ENCODE measurements at places on chromosomes 13 and 19. TPM values are rescaled to one million over a fixed set of nuclear protein-coding genes. Genes with fewer than 3 reads are reported as not detected.

The RASA3 gene
- 14.0 TPM for polyA plus RNA-seq

The MARK4 gene
- polyA plus RNA-seq: 21.0 TPM

The CBY2 gene
- polyA plus RNA-seq: 0.35 TPM

The C19orf25 gene
- polyA plus RNA-seq: 84.9 TPM

The CCDC169 gene
- polyA plus RNA-seq: 6.9 TPM

The CPAMD8 gene
- 27.1 TPM for polyA plus RNA-seq

The PTPRH gene
- 2.3 TPM for polyA plus RNA-seq

The KCNN4 gene
- not detected for polyA plus RNA-seq

The CGB5 gene
- polyA plus RNA-seq: not detected

The CSNK1G2 gene
- 97.7 TPM for polyA plus RNA-seq

The CYP2A6 gene
- polyA plus RNA-seq: 0.25 TPM

The ANKRD24 gene
- polyA plus RNA-seq: 3.5 TPM

GRCh38 chr13:112587212-112587763 is 665 bp downstream of the TUBGCP3 start:
- DNase-seq: peak; percentile 90

DNA sequence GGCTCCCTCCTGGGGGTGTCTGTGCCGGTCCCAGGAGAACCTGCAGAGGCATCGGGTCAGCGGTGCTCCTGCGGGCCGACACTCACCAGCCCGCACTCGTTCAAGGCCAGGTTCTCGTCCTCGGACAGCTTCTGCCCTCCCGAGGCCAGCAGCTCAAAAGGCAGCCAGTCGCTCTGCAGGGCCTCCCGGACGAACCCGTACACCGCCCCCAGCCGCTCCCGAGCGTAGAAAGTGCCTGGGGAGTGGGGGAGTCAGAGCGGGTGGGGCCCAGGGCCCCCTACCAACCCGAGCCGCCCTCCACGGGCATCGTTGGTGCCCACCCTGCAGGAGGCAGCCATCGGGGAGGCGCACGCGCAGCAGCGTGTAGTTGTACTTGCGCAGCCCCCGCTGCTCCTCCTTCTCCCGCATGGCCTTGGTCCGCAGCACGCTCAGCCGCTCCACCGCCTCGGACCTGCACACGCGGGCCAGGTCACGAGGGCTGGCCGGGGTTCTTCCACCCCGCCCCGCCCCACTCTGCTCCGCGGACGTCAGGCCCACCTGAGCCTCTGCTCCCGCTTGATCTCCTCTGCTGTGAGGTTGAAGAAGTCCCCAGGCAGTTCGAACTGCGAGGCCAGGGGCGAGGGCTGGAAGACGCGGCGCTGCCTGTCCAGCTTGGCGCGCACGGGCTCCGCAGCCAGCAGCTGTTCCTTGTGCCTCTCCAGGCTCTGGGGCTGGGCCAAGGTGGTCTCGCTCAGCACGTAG is 11.5 kb downstream of the UBXN6 start:
- no peak for DNase-seq

GRCh38 chr13:110512198-110512740 is 49.3 kb downstream of the RAB20 start:
- DNase-seq: no peak

- DNase-seq: peak; percentile 93
Observed at GRCh38 chr19:13152974-13153568, 2.9 kb downstream of the IER2 start.

DNA sequence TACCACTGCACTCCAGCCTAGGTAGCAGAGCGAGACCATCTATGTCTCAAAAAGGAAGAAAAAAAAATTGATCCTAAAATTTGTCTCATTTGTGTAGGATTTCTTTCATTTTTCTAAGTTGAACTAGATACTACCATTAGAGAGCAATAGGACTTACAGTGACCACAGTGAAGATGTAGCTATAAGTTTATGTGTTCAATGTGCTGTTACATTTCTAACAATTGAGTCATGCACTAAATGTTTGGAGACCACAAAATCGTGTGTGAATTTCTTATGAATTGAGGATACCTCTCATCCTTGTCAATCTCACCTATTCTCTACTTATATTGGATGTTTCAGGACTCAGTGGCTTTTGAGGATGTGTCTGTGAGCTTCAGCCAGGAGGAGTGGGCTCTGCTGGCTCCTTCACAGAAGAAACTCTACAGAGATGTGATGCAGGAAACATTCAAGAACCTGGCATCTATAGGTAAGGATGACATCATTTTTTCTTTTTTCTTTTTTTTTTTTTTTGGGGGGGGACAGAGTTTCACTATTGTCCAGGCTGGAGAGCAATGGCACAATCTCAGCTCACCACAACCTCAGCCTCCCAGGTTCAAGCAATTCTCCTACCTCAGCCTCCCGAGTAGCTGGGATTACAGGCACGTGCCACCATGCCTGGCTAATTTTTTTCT is 12.8 kb downstream of the ZNF791 start:
- no peak for DNase-seq

- DNase-seq: no peak
Observed at GRCh38 chr19:41995959-41996797, 2.1 kb upstream of the ATP1A3 start.

DNA sequence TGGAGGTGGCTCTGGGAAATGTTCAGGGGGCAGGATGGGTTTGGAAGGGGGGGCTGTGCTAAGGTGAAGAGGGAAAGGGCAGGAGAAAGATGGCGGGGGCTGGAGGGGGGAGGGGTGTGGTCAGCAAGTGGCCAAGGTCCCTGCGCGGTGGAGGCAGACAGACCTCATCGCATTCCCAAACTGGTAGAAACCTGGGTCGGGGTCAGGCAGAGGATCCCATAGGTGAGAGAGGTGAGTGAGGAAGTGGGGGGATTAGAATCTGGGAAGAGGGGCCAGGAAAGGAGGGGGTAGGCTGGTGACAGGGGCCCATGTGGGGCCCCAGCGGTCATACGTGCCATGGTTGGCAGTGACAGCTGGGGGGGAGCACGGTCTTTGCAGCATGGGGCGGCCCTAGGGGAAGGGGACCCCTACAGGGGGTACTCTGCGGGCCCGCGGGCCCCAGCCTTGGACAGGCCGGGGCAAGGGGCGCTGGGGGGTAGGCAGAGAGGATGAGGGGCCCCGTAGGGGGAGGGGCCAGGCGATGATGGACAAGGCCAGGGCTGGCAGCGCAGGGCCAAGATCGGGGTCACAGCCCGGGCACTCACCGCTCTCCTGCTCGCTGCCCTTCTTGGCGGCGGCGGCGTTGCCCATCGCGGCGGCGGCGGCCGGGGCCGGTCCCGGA is 514 bp downstream of the PRKACA start:
- no peak for DNase-seq

DNA sequence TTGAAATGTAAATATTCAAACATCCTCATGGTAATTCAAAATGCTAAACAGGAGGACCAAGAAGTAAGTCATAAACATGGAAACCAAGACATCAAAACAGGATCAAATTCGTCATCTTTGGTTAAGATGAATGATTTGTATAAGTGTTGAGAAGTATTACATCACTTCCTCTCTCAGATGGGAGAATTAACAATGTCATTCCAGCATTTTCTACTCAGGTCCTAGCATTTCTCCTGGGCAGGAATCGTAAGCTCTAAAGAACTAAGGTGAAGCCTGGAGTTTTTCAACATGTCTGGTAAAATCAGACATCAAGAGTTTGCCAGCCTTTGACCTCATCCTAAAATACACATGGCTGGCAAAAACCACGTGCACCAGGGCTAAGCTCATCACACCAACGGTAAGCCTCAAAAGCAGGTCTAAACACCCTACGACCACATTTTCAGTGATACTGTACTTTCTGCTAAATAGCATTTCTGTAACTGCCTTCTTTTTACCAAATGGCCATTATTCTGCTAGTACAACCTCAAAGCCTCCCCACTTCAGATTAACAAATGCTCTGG is 24.8 kb downstream of the RANBP3 start:
- no peak for DNase-seq

DNA sequence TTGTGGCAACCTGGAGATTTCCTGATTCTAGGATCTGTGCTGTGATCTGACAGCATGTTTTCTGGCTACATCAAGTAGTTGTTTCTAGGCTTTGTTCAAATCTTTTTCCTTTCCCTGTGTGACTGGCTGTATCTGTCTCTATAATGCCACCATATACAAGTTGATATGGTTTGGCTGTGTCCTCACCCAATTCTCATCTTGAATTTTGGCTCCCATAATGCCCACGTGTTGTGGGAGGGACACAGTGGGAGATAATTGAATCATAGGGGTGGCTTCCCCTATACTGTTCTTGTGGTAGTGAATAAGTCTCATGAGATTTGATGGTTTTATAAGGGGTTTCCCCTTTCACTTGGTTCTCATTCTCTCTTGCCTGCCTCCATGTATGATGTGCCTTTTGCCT is 24.6 kb upstream of the CLDN10 start:
- no peak for DNase-seq

GRCh38 chr19:31648347-31648746 is 299.1 kb upstream of the TSHZ3 start:
- peak; percentile 2 for DNase-seq

DNA sequence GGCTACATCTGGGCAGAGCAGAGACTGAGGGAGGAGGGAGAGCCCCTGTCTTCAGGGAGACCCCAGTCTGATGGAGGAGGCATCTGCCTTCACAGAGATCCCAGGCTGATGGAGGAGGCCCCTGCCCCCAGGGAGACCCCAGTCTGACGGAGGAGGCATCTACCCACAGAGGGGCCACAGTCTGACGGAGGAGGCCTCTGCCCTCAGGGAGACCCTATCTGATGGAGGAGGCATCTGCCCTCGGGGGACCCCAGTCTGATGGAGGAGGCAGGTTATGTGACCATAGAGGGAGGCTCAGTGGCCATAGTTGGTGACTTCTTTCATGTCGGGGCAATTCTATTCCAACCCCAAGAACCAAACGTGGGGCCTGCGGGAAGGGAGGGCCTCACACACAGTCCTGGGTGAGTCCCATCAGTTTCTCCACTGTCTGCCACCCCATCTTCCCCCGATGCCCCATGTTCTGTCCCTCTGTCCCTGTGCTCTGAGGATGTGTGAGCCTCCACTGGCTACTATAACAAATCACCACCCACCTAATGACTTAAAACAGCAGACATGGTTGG is 14.3 kb downstream of the MISP start:
- DNase-seq: no peak

GRCh38 chr13:50388481-50388880 is 373.2 kb downstream of the KCNRG start:
- no peak for DNase-seq

GRCh38 chr19:1481893-1482360 is 2.9 kb upstream of the C19orf25 start:
- DNase-seq: no peak

DNA sequence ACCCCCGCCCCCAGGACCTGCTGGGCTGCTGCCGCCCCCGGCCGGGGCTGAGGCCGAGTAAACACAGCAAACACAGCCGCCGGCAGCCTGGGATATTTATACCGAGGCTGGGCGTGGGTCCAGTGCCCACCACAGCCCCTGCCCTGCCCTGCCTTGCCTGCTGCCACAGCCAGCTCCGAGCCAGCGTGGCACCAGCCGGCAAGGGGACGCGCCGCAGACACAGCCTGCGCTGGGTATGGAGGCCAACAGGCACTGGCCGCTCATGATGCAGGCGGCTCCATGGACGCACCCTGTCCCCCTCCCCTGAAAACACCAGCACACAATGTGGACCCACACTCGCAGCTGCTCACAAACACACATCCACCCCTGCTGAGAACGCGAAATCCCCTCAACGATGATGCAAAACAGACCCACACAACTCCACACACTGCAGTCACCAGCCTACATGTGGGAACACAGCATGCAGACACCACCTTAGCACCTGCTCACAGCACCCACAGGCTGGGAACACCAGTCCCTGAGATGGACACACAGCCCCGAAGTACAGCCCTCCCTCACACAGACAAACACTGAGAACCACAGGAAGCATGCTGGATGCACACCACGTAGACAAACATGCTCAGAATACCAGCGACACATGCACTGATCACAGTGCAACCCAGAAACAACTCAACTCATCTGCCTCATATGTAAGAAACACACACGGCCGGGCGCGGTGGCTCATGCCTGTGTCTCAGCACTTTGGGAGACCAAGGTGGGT is 16.2 kb downstream of the CCDC97 start:
- DNase-seq: peak; percentile 57

GRCh38 chr13:100245104-100245503 is 156.2 kb downstream of the PCCA start:
- no peak for DNase-seq

GRCh38 chr19:40549007-40549708 is 27.5 kb upstream of the SHKBP1 start:
- DNase-seq: peak; percentile 91

DNA sequence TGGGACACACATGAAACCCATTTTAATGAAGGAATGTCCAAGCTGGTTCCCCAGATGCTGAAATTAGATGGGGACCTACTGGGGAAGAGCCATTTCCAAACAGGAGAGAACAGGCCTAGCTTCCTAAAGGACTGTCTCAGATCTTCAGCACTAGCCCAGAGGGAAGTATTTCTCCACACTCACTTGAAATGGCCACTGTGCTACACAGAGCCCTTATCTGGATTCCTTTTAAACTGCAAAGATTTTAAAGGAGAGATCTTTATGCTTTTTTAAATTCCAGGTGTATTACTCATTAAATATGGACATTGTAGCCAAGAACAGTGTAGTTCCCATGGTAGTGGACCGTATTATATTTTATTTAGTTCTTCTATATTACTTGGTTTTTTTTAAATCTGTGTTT is 255.3 kb downstream of the SHISA2 start:
- DNase-seq: no peak

GRCh38 chr13:50334944-50335343 is 319.7 kb downstream of the KCNRG start:
- DNase-seq: no peak

DNA sequence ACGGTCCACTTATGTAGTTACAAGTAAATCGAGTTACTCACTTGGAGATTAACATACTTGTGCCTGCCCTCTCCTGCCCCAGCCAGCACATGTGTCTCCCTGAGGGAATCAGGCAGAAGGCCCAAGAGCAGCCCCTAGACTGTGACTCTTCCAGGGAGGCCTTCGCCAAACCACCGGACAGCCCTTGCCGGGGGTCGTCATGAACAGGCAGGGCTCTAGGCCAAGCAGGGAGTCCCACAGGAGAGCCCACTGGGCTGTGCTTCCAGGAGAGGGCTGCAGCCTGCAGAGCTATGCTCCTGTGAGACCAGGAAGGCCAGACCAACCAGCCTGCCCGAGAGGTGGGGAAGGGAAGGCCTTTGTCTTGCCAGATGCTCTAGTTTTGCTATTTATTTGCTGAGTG is 283.3 kb downstream of the FOXO1 start:
- no peak for DNase-seq

DNA sequence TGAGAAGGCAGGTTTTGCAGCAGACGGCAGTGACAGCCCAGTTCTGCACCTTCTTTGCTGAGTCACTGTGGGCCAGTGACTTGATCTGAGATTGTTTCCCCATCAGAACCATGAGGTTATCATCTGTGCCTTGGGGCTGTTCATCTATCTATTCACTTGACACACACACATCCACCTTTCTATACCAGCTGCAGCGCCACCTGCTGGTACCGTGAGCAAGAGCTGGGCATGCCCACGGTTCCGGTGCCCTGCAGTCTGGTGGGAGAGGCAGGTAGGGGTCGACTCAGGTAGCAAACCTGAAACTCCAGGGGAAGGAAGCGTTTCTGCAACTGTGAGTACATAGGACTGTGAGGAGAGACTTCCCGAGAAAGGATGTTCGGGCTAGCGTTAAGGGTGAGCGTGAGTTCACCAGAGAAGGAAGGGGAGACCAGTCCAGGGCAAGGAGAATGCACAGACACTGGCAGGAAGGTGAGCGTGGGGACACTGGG is 7.5 kb upstream of the LIN7B start:
- DNase-seq: peak; percentile 54

- DNase-seq: peak; percentile 72
Observed at GRCh38 chr19:32570081-32570785, 10.8 kb upstream of the PDCD5 start.

- DNase-seq: no peak
Observed at GRCh38 chr19:54661846-54662481, 821 bp upstream of the LILRB4 start.

All from cardiac muscle cell (in vitro differentiated cells and primary cell).